ENCODE measurements at places on chromosomes 6 and 20.

- peak; percentile 76 for DNase-seq
Observed at GRCh38 chr6:2952557-2953095, 18.7 kb downstream of the SERPINB6 start.

DNA sequence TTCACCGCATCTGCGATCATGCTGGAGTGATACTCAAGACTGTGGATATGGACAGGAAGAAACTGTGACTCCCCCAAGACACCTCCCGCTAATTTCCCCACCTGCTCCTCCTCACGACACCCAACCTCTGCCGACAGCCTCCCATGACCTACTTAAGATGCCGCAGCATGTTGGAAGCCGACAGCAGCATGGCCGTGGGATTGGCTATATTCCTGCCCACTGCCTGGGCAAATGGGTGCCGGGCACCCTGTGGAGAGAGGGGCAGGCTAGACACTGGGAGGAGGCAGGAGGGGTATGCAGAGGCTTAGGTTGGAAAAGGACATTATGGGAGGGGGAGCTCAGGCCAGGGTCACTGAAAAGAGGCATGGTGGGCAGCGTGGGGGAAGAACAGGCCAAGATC is 4.5 kb downstream of the IDH3B start:
- DNase-seq, result no peak

DNA sequence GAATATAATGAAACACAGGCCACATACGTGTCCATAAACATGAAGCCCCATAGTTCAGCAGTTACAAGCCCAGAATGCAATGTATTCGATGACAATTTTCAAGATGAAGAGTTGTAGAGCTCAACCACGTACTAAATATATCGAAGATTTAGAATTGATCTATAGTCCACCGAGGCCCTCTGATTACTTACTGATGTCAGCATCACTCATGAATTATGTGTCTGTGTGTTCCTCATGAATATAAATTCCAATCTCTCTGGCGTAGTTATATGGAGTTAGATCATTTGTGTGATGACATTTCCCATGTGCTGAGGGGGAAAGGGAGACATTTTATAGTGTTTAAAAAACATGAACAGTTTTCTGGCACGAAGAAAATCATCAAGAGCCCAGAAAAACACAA is 97.5 kb downstream of the PFDN4 start:
- DNase-seq, result no peak

- DNase-seq, result no peak
Observed at GRCh38 chr6:137813308-137813970, 53.6 kb upstream of the TNFAIP3 start.

- DNase-seq, result no peak
Observed at GRCh38 chr6:42366999-42367352, 84.8 kb downstream of the TRERF1 start.

DNA sequence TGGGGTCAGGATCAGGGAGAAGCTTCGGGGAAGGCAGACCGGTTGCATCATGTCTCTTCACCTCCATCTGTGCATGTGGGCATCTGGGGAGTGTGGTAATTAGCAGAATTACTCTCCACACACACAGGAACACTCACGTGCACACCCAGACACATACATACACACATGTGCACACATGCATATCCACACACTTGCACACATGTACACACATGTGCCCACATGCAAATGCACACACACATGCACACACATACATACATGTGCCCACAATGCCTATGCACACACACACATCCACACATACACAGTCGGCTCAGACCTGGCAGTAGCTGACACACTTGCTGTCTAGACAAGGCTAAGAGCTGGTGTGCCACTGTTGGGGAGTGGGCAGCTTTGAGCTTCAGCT is 212.3 kb upstream of the PMEPA1 start:
- DNase-seq, result no peak

DNA sequence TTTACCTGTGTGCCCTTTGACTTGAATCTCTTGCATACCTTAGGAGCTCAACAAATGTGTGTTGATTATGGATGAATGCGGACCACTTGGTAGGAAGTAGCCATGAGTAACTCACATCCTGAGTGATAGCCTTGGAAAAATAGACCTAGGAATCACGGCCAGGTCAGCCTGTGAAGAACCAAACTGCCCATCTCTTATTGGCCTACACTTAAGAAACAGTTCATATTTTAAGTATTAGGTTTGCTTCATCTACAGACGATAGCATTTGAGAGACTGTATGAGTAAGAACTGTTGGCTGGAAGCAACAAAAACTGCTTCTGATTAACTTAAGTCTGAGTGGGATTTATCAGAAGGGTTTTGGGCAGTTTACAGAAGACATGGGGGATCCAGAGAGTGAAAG is 320.1 kb upstream of the PRND start:
- no peak for DNase-seq

GRCh38 chr20:3121955-3122610 is 37.6 kb upstream of the AVP start:
- DNase-seq, result no peak

- DNase-seq, result no peak
Observed at GRCh38 chr20:43243672-43244269, 54.1 kb upstream of the PTPRT start.

DNA sequence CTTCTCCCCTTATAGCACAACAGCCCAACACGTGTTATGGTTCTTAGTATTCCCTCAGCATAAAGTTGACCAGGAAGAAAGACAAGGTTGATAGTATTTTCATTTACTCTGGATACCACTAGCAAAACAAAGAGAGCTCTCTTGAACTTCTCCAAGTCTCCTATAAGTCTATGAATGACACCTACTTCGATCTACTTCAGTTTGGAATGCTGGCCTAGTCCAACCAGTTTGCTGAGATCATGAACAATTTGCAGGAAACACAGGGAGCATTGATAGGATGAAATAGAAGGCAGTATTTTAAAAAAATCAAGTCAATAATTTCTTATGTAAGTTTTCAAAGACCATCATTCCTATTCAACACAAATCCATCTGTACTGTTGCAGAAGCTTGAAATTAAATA is 93.6 kb downstream of the GJA10 start:
- DNase-seq, result no peak

DNA sequence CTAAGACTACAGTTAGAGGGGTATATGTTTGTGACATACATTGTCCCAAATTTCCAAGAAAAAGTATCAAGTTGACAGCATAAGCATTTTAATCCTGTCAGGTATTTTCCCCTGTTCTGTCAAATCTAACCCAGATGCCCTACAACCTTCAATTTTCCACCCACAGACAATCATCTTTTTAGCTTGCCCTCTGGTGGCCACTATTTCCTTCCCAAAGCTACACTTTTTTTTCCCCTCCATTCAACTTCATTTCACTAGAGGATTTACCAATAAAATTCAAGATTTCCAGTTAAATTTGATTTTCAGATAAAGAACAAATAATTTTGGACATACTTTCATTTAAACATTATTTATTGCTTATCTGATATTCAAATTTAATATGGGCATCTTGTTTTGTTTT is 286.6 kb downstream of the TENT5A start:
- no peak for DNase-seq

DNA sequence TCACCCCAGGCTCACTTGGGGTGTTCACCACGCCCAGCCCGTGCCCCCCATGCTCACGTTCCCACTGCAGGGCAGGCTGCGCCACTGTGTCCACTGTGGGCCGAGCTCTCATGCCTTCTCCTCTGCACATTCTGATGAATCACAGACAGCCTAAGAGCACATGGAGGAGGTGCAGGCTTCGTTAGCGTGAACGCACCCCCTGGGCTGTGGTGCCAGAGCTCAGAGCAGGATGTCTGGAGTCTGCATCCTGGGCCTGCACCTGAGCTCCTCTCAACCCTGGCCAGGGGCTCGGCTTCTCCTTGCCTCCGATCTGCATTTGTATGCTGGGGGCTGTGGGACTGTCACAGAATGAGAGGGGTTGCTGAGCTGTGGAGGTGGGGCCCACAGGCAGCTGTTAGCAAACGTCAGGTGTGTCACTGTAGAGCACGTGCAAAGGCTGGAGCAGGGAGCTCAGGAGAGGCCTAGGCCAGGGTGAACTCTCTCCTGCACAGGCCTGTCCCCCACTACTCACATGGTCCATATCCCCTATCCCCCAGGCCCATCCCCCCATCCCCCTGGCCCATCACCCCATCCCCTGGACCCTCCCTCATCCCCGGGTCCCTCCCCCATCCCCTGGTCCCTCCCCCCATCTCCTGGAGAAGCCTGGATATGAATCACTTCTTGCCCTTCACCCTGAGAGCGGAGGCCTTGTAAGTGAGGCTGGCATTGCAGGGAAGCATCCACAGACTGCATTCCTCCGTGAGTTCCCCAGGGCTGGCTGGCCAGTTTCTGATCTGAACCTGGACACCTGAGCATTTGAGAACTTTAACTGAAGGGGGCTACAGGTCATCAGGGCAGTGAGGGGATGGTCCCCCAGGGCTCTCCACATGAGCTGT is 309.5 kb downstream of the TAF4 start:
- DNase-seq, result no peak

DNA sequence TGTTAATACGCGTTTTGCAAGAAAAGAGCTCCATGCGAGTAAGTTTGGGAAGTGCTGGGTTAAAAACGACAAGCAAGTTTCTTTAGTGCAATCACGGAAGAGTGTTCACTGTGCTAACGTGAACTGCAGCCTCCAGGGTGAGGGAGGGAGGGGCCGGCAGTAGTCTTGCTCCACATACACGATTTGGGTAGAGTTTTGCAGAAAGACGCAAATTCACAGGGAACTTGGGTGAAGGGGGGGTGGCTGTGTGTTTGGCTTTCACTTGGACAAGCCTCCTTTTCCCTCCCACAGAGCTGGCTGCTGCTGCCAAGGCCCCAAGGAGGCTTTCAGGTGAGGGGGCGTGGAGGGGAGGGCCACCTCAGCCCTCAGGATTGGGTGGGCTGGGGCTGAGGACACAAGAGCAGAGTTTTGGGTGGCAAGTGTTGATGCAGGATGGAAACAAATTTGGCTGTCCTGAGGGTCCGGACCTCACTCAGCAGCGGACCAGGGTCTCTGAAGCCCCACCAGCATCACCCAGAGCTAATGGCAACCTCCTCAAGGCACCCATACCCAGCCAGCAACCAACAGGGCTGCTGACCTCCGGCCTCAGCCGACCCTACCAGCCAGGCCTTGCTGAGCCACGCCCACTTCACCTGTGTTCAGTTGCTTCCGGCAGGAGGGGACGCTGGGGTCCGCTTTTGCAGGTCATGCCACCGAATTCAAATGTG is 204.5 kb downstream of the ERMARD start:
- DNase-seq, result no peak

- DNase-seq, result no peak
Observed at GRCh38 chr20:1900321-1900801, 5.2 kb downstream of the SIRPA start.

DNA sequence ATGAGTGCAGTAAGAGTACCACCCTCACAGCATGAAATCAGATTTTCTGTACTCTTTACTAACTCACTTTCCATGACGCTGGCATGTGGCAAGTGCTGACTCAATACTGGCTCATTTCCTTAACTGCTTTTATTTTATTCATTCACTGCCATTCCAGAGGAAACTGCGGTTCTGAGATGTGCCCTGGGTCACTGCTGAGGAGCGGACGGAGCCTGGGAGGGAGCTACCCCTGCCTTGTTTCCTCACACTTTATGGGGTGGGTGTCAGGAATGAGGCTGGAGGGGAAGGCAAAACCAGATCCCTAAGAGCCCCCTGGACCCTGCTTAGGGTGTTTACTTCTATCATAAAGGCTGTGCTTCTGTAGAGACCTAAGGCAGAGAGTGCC is 14.4 kb downstream of the NT5E start:
- no peak for DNase-seq

- no peak for DNase-seq
Observed at GRCh38 chr20:34942301-34942700, 13.3 kb downstream of the GSS start.

DNA sequence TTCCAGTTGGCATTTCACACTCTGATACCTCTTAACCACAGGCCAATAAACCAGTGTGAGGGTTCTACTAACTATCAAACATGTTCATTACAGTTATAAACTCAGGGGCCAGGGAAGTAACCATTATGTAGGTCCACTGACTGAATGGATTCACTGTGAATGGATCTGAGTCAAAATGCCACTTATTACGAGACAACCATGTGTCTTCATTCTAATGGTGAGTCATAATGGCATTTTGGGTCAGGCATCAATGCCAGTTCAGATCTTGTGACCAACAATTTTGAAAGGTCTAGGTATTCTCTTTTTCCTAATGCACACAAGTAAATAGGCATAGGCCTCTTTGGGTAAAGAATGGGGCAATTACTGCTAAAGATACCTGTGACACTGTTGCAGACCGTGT is 112.2 kb upstream of the HEY2 start:
- DNase-seq, result no peak

GRCh38 chr20:64096535-64096934 is 10.8 kb downstream of the NPBWR2 start:
- DNase-seq, result no peak

DNA sequence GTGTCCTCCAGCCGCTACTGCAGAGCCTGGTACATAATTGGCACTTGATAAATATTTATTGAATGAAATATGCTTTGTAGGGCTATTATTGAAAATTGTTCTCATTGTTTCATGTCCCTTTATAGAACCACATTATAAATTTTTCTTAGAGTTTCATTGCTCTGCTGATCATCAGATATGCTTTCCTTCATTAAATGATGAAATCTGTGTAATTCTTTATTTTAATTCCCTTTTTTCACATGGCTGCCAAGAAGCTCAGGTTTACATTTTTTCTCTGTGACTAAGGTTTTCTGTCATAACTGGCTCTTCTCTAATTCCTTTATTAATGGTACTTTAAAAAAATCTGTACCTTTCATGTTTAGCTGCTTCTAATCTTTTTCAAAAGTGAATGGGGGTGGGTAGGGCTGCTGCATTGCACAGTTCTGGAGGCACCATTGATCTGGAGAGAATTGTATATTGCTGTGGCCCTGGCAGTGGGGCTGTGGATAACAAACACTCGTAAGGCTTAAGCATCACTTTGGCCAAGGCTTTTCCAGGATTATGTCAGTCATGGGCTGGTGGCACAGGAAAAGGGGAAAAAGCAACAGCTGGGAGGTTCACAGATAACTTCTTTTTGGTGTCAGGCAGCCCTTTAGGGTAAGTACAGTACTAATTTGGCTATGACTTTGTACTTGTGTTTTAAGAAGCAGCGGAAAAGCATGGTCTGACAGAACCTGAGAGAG is 43.8 kb downstream of the ARFGEF2 start:
- DNase-seq, result no peak

DNA sequence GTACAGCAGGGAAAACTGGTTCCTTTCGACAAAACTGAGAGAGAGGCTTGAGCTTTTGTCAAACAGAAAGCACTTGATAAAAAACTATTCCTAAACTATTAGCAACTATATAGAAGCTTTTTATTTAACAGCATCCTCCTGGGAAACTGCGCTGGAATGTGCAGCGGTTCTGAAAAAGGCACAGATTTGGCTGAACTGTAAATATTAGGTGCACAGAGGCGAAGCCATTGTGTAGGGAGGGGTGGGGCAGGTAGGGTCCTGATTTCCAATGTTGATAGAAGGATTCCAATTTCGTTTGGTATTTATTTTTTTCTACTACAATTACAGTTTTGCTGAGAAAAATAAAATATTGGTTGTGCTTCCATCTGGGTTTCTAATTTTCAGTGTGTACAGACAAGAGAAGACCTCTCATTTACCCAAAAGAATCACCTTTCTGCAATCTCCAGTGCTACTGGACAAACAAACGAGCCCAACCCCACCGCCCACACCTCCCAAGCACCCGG is 698 bp upstream of the SH3BGRL2 start:
- no peak for DNase-seq
